Amygdala (tissue), 56 donors: ENCODE measurements at places on chromosomes 11 and 22.

- no peak for DNase-seq
Observed at GRCh38 chr11:3905080-3905953, 49.9 kb downstream of the STIM1 start.

DNA sequence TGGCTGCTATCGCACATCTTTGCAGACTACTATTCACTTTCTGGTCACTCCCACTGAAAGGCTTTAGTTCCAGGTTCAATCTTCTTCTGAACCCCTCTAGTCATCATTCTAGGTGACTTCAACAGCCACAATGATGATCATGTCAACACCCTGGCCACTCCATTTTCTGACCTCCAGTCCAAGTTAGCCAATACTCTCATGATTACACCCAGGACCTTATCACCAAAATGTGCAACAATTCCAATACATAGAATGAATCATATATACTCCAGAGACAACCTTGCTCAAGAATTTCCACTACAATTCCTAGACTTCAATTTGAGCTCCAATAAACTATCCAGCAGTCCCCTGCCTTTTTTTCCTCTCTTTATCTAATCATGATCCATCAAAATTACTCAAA lies 70.7 kb downstream of the PAK1 start:
- no peak for DNase-seq

DNA sequence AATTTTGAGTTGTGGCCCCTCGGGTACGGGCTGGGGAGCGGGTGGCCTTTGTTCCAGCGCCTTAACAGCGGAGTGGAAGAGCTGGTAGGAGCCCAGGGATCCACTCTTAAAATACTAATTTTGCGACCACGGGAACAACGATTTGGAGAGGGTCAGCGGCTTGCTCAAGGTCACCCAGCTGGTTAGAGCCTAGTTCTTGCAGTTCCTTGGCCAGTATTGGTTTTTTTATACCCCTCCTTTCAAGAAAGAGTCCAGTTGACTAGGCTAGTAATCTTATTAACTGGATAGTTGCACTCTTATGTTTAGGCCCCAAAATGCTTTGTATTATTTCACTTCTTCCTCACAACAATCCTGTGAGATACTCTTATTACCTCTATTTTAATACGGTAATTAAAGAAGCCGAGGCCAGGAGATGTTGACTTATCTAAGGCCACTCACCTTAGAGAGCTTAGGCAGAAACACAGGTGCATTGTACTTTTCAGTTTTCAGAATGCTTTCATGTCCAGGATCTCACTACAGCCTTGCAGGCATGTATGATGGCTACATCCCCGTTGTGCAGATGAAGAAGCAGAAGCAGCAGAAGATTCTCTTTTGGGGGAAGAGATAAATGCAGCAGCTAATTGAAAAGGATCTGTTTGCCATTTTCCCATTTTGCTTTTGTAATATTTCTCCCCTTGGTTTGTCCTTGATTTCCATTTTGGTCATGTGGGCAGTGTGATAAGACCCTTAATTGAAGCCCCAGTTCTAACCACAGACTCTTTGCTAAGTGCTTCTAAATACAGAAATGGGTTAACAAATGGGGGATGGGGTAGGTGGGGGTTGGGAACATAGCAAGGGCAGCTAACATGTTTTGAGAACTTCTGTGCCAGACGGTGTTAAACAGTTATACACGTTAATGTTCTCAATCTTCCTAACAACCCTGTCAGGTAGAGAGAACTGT lies 1.4 kb downstream of the SREBF2 start:
- DNase-seq: no peak

- no peak for DNase-seq
Observed at GRCh38 chr11:9689721-9690120, 25.8 kb downstream of the SWAP70 start.

GRCh38 chr11:46238078-46238966 lies 39.1 kb upstream of the CREB3L1 start:
- peak; percentile 50 for DNase-seq

GRCh38 chr11:2444821-2445745 lies at the start of gene KCNQ1:
Gene KCNQ1, plus strand, starts transcription at chr11:2445008. Its CDS starts 91 bp downstream, at chr11:2445099.
- DNase-seq: no peak

DNA sequence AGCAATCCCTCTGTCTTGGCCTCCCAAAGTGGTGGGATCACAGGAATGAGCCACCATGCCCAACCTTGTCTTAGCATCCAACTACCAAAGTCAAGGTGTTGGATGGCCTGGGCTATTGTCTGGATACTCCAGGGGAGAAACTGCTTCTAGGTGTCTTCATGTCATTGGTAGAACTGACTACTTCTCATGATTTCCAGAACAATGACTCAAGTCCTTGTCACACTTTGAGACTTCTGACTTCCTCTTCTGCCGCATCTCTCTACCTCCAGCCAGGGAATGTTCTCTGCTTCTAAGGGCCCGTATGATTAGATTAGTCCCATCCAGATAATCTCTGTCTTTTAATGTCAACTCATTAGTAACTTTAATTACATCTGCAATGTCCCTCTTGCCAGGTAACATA lies 30.6 kb downstream of the APOL6 start:
- no peak for DNase-seq

GRCh38 chr11:65217441-65218423 lies 36.0 kb downstream of the CAPN1 start:
- no peak for DNase-seq

DNA sequence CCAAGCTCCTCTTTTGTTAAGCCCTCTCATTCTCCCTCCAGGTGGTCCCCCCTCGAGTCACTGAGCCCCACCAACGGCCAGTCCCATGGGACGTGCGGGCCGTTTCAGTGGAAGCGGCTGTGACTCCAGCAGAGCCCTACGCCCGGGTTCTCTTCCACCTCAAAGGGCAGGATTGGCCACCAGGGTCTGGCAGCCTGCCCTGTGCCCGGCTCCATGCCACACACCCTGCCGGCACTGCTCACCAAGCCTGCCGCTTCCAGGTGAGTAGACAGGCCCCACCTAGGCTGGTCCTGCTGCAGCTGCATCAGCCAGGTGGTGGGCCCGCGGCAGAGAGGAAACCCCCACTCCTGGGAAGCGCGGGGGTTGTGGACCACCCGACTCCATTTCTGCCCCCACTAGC lies 3.3 kb downstream of the TMEM132A start:
- DNase-seq: no peak

DNA sequence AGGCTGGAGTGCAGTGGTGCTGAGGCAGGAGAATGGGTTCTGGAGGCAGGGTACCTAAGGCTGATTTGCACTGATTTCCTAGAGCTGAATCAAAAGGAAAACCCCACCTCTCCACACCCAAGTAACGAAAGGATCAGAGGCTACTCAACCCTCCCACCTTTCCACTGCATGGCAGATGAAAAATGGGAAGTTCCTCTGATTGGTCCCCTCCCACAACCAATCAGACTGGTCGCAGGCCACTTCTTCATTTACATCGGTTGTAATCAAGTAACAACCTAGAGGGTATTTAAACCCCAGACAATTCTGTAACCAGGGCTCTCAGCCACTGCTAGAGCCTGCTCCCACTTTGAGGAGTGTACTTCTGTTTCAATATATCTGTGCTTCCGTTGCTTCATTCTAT lies 18.6 kb upstream of the PARVB start:
- no peak for DNase-seq

DNA sequence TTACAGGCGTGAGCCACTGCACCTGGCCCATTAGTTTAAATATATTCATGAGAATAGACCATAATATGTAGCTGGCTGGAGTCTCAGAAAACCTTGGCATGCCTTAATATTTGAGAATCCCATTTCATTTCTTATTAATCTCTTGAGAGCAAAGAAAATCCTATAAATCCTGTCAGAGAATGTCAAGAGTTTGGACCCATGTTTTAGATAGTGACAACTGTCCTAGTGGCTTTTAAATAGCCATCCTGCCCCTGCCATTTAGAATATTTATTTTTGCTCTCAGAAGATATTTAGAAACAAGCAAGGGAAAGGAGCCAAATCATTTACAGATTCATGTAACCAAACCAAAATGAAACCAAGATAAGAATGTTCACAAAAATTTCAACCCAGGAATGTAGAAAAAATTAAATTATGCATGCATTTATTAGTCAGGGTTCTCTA lies 107.2 kb downstream of the SWAP70 start:
- no peak for DNase-seq

- no peak for DNase-seq
Observed at GRCh38 chr11:33320814-33321330, 63.7 kb downstream of the HIPK3 start.

DNA sequence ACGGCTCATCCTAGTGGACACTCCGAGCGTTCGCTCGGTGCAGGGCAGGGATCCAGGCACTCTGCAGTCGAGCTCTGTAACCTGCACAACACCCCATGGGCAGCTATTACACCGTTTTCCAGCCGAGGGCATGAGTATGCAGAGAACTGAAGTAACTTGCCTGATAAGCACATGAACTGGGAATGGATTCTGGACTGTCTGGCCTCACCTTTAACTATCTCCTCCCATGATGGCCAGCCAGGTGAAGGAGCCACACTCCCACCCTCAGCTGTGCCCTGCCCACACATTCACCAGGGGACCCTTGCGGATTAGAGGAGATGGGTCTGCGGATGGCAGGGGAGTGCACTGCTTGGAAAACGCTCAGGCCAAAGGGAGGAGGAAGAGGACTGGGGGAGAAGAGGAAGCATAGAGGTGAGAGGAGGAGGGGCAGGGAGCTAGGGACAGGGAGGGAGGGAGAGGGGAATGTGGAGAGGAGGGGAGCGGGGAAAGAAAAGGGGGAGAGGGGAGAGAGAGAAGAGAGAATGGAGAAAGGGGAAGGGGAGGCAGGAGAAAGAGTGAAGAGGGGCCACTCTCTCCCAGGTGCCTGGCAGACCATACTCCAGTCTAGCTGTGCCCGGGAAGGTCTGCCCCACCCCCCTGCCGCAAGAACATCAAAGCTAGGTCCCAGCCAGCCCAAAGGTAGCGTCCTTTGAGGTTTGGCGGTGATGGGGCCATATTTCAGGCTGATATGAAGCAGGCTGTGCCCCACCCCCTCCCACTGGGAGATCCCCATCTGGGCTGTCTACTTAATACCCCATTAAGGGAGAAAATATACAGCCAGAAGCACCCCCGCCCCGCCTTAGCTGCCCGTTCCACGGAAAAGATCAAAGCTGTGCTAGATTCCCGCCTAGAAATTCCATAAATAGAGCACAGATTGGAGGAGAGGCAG lies 33.2 kb upstream of the TCF20 start:
- no peak for DNase-seq

DNA sequence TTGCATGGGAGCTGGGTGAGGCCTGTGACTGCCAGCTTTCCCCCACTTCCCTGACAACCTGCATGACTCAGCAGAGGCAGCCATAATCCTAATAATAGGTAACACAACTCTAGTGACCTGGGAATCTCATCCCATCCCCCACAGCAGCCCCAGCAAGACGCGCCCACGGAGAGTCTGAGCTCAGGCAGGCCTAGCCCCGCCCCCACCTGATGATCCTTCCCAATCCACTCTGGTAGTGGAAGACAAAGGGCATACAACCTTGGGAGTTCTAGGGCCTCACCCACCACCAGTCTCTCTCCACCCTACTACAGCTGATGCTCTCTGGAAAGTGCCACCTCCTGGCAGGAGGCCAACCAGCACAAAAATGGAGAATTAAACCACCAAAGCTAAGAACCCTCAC lies 60.3 kb downstream of the CWF19L2 start:
- no peak for DNase-seq

DNA sequence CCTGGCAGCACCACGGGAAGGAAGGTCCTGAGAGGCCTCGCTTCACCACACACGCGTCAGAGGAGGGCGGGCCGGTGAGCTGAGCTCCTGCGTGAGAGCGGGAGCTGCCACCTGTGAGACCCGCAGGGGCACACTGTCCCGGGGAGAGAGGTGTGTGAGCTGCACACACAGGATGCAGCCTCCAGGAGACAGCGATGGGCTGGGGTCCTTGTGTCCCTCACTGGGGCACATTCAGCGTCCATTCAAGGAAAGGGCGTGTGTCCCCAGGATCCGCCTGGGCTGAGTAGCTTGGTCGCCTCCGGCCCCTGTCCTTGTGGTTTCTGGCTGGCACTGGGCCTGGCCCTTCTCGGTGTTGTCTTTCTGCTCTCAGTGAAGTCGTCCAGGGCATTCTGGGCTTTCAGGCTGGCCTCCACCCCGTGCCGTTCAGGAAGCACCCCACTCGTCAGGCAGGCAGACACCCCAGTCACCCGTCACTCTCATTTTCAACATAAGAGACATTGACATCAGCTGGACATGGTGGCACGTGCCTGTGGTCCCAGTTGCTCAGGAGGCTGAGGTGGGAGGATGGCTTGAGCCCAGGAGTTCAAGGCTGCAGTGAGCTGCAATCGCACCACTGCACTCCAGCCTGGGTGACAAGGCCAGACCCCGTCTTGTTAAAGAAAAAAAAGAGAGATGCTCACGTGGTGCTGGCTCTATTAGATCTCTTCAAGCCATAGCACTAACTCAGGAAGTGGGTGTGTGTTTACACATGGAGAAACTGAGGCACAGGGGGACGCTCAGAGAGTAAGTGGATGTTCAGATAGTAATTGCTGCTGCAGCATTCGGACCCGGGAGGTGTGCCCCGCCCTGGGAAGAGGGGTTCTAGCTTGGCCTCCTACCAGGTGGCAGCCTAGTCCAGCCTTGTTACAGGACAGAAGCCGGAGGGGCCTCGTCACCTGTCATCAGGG lies 1081.6 kb downstream of the BRD1 start:
- DNase-seq: no peak

DNA sequence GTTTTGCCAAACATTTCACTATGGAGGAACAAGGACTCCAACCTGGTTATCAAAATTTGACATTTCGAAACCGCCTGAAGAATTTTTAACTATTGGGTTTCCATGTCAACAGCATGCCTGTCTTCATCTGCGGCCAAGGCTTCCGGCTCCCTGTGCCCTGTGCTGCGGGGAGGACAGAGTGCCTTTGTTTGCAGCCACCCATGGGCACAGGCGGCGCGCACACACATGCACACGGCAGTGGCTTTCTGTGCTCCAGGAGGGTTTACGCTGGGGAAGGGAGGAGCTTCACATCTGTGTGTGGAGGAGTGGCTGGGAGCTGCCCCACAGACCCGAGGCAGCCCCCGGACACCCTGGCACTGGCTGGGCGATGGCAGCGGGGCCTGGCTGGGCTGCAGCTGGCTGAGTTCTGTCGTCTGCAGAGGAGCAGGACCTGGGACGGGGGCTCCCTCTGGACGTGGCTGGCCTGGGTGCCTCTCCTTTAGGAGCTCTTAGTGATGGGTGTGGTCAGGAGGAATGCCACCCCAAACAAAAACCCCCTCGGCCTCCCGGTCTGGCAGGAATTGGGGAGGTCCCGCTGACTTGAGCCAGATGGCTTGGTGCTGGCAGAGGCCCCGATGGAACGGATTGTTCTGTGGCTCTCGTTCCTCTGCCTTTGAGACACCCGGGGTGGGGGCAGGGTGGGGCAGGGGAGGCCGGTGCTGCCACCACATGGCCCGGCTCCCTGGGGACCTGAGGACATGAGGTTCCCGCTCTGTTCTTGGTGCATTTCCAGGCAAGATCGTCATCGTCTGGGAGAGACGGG lies 1290.9 kb downstream of the BRD1 start:
- DNase-seq: peak; percentile 59

GRCh38 chr11:63406458-63406857 lies 36.9 kb downstream of the SLC22A9 start:
- no peak for DNase-seq

DNA sequence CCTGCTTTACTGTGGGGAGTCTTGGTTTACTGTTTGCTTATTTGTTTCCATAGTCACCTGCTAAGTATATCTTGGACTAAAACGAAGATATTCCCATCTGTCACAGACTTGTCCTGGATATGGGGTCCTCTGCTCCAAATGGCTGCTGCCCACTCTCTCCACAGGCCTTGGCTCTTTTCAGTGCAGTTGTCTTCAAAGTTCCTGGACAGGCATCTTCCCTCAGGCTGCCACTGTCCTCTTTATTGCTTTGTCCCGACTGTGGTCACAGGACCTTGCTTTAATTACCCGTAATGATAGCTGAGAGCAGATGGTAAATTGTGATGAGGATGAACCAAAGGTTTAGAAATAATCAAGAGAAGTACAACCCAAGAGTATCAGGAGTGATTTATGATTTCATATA lies 713.9 kb upstream of the CCDC179 start:
- no peak for DNase-seq
